ENCODE measurements at places on chromosomes 1 and 21.

DNA sequence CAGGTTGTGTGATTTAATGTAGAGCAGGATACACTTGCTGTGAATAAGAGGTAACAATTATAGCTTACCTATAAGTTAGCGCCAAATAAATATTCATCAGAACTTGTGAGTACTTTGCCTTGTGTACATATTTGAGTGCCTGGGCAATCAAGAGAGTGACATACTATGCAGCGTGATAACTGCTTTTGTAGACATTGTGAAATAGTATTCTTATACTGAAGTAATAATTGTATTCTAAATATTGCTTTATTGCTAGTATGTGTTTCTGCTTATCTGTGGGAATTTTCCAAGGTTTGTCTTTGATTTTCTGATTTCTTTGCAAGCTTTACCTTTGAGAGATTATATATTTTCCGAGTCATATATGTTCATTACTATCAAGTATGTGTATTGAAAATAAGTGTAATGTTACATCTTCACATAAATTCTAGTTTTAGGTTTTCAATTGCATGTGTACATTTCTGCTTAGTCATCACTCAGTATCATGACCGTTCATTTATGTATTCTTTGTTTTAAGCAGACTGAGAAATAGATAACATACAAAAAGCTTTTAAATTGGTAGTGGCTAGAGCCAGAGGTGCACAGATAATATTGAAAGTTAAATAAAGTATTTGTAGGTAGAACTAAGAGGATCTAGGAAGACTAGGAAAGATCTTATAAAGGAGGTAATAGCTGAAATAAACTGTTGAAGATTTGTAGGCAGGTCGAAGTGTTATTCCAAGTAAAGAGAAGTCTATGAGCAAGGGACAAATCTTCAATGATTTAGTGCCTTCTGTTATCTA is 19.5 kb downstream of the USP25 start:
- DNase-seq: no peak

DNA sequence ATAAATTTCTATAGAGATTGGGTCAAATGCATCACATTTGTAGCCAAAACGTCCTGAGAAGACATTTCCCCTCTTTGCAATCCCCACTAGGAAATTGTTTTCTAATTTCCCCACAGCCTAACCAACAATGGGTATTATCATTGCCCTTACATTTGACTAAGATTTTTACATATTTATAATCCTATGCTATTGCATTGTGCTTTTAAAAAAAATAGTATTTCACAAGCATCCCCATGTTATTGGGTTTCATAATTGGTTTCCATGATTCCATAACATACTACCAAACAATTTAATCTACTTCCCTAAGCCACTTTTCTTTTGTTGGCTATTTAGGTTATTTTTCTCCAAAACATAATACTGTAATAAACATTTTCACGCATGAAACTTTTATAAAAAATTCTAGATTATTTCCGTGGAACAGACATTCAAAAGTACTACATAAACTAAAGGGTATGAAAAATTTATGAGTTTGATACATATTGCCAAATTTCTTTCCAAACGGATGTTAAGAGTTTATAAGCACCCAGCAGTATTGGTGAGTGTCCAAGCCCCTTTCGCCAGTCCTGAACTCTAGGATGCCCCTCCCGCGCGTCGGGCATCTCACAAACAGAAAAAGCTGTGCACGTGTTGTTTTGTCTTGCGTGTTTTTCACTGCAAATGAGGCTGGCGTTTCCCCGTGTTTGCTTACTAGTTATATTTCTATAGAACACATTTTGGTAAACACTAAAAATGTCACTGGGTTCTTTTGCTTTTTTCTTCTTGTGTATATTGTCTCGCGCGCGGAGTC is 2.0 kb upstream of the LHX4 start:
- no peak for DNase-seq

DNA sequence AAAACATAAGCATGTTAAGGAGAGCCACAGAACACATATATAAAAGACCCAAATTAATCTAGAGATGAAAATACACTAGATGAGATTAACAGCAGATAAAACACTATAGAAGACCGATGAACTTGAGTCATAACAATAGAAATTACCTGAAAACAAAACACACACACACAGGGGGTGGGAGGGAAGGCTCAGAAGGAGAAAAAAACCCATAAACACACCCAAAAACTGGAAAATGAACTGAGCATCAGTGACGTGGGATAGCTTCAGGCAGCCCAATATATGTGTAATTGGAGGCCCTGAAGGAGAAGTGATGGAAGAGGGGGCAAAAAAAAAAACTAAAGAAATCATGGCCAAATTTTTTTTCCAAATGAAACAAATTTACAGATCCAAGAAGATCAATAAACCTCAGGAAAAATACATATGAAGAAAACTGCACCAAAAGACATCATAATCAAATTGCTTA is 11.4 kb downstream of the ALDH9A1 start:
- DNase-seq: no peak

- peak; percentile 50 for DNase-seq
Measured at GRCh38 chr1:89454845-89455521, 69.6 kb upstream of the LRRC8B start.

DNA sequence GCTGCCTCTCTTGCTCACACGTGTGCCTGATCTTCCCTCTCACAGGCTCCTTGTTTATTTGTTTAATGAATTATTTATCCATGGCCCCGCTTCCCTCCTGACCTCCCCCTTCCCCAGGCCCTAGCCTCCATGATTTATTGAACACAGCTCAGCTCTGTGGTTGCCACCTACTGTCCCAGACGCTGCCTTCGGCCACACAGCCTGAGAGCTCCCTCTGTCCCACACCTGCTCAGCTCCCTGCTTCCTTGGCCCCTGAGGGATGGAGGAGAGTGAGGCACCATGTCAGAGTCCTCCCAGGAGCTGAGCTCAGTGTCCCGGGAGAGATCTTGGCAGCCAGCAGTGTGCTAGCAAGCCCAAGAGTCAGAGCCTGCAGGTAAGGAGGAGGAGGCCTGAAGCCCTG is 3.1 kb upstream of the EFNA3 start:
- DNase-seq: no peak
